ENCODE measurements at places on chromosomes 16 and 17.
A peak's percentile ranks its signal among the peaks of the same experiment; 100 is the strongest.

GRCh38 chr16:68668266-68668665 lies 23.2 kb downstream of the CDH3 start:
- peak; percentile 99 for DNase-seq

GRCh38 chr16:59880611-59881010 lies 1146.5 kb upstream of the GOT2 start:
- no peak for DNase-seq

GRCh38 chr16:15993946-15994665 lies 44.7 kb downstream of the ABCC1 start:
- DNase-seq, result no peak

- DNase-seq, result no peak
Measured at GRCh38 chr17:63399856-63400255, 46.2 kb downstream of the CYB561 start.

- DNase-seq, result no peak
Measured at GRCh38 chr17:9179602-9180001, 158.3 kb downstream of the NTN1 start.

GRCh38 chr17:81154961-81155360 lies 10.3 kb upstream of the PVALEF start:
- DNase-seq, result no peak

- no peak for DNase-seq
Measured at GRCh38 chr17:7392696-7393612, 1.4 kb downstream of the PLSCR3 start.

- DNase-seq, result no peak
Measured at GRCh38 chr17:39222866-39223834, 2.6 kb downstream of the STAC2 start.

- DNase-seq, result no peak
Measured at GRCh38 chr17:75816693-75817092, 27.5 kb downstream of the UNC13D start.

- DNase-seq, result no peak
Measured at GRCh38 chr16:85473909-85474620, 139.1 kb upstream of the GSE1 start.

DNA sequence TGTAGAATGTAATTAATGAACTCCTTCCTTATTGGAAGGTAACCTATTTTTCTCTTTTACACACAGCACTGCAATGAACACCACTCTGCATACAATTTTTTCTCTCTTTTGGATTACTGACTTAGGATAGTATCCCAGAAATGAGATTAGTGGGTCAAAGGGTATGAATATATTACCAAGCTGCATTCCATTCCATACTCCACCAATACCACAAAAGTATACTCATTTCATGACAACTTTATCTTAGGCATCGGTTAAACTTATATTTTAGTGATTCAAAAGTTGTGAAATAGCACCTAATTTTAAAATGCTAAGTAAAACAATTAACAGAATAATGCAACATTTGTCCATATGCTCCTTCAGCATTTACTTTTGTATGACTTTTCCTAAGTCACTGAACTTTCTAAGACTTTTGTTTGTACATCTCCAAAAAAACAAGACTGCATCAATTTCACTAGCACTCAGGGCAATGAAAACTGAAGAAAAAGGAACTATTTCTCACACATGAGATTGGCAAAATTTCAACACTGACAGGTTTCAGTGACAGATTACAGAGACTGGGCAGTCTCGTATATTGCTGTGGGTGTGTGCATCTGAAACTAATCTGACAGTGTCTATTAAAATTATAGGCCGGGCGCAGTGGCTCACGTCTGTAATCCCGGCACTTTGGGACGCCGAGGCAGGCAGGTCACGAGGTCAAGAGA lies 32.1 kb downstream of the HELZ start:
- peak; percentile 47 for DNase-seq

DNA sequence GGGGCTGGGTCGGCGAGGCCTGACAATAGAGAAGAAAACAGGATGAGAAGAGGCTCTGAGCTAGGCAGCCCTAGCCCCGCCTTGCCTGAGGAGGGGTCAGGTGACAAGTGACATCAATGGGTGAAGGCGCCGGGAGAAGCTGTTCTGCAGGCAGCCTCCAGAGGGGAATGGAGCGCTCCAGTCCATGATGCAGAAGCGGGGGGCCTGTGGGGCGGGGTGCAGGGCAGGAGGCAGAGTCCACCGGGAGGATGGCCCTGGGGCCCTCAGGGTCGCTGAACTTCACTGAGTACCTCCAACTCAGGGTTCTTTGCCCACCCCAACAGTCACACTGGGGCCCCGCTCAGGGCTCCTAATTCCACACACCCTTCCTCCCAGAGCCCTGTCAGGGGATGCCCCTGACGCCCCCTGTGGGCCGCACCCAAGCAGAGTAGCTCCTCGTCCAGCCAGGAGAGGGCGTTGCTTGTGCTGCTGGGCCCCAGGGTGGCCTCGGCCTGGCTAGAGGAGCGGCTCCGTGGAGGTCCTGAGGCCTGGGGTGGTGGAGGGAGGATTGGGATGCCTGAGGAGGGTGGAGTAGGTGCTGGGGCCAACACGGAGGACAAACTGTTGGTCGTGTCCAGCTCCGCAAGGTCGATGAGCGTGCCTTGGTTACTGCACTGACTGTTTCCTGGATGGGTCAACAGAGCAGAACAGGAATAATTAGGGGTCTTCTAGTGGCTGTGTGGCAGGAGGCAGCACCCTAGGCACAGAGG lies 20.8 kb downstream of the GGA3 start:
- DNase-seq, result peak; percentile 62

GRCh38 chr17:80060644-80061043 lies 24.2 kb downstream of the CCDC40 start:
- DNase-seq, result no peak

GRCh38 chr17:75652934-75653549 lies 13.9 kb downstream of the RECQL5 start:
- peak; percentile 77 for DNase-seq

- DNase-seq, result peak; percentile 68
Measured at GRCh38 chr16:72241930-72242329, 70.0 kb upstream of the PMFBP1 start.

GRCh38 chr17:76872221-76872873 lies 4.1 kb downstream of the MGAT5B start:
- DNase-seq, result peak; percentile 33

- no peak for DNase-seq
Measured at GRCh38 chr17:40153603-40154236, 13.4 kb downstream of the CASC3 start.

- DNase-seq, result no peak
Measured at GRCh38 chr17:410543-411401, 58.2 kb upstream of the RPH3AL start.

DNA sequence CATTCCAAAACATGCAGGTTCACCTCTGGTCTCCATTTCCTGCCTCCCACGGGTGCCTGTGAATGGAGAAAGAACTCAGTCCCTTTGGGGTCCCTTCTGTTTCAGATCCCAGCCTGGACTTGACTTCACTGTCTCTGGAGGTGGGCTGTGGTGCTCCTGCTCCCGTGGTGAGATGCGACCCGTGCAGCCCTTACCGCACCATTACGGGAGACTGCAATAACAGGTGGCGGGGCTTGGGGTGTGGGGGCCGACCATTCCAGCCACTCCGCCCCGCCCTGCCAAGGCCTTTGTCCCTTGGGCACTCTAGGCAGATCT lies 10.5 kb downstream of the LPO start:
- DNase-seq, result no peak

GRCh38 chr17:7688808-7689316 lies 585 bp downstream of the WRAP53 start:
- no peak for DNase-seq

DNA sequence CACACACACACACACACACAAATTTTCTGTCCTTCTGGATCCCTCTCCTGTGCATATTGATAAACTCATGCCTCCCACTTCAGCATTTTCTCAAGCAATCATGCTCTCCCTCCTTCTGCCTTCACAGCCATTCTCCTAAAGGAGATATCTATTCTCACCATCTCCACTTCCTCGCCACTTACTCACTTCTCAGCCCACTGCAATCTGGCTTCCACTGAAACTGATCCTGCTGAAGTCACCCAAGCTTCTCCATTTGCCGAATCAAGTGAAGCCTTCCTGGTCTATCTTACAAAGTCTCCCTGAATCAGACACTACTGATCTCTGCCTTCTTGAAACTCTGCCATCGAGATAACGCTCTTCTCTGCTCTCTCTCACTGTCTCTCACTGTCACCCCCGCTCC lies 54.0 kb upstream of the GNAO1 start:
- no peak for DNase-seq

- DNase-seq, result peak; percentile 40
Measured at GRCh38 chr16:31471875-31472708, at the start of gene TGFB1I1. Gene TGFB1I1, plus strand, starts transcription at chr16:31472152. Its CDS starts 37 bp downstream, at chr16:31472189.

- peak; percentile 54 for DNase-seq
Measured at GRCh38 chr16:30953511-30954124, 3.9 kb upstream of the SETD1A start.

GRCh38 chr17:27904534-27905446 lies 11.6 kb upstream of the LYRM9 start:
- DNase-seq, result no peak

GRCh38 chr16:84703681-84704080 lies 3.9 kb downstream of the USP10 start:
- DNase-seq, result no peak

DNA sequence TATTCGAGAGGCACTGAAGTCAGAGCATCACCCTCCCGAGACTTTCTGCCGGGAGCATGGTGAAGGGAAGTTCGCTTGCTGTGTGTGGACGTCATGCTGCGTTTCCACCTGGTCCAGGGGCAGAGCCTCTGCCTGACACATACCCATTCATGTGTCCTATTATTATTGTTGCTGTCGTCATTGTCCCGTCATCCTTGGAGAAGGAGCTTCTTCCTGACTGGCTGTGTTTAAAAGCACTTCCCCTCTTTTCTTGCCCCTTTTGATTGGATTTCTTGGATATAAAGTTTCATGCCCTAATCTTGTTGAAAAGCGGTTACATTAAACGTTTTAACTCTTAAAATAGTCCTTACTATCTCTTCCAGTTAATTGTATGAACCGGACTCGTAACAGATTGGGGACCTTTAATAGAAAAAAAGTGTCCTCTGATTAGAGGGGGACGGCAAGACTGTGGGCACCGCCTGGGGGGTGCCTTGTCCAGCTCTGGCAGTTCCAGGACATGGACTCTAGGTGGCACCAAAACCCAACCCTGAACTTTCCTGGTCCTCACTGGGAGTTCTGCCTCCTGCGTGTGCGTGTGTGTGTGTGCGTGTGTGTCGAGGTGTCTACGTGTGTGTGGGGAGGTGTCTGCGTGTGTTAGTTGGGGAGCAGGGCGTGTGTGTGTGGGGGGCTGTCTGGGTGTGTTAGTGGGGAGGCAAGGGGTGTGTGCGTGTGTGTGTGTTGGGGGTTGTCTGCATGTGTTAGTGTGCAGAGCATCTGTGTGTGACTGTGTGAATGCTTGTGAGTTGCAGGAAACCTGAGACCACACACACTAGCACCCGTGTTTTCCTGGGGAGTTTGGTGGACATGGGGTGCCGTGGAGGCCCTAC lies 133.3 kb upstream of the CIBAR2 start:
- DNase-seq, result peak; percentile 58

GRCh38 chr16:85586380-85587104 lies 26.6 kb upstream of the GSE1 start:
- no peak for DNase-seq

DNA sequence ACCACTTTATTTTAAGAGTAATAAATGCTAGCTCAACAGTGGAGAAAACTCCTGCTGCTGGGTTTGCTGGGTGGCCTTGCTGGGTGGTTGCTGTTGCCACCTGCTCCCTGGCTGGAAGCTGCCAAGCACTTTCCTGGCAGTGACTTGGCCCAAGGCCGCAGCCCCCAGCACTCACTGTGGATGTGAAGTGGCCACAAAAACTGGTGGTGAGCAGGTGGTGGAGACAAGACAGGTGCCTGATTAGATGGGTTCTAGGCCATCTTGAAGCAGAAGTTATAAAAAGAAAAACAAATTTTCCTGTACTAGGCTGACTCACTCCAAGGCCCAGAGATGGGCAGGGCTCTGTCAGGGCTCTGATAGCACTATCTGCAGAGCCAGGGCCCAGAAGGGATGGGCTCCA lies 224.7 kb upstream of the NLRP1 start:
- no peak for DNase-seq

GRCh38 chr16:8894736-8895334 lies 12.7 kb downstream of the LITAFD start:
- DNase-seq, result no peak

DNA sequence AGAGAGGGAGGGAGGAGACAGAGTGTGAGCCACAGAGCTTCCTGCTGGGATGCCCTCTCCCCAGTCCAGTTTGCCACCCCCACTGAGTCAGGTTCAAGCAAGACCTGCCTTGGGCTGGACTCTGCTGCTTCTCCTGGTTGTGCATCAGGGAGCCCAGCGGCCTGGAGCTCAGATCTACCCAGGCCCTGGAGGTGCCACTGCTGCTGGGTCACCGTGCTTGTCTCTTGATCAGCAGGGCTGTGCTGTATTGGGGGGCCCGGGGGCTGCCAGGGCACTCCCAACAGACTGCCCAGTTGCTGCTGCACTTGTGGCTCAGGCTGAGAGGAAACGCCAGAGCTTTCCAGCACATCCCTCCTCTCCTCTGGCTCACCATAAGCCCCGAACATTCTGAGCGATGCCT lies 8.9 kb downstream of the TLE7 start:
- DNase-seq, result no peak

DNA sequence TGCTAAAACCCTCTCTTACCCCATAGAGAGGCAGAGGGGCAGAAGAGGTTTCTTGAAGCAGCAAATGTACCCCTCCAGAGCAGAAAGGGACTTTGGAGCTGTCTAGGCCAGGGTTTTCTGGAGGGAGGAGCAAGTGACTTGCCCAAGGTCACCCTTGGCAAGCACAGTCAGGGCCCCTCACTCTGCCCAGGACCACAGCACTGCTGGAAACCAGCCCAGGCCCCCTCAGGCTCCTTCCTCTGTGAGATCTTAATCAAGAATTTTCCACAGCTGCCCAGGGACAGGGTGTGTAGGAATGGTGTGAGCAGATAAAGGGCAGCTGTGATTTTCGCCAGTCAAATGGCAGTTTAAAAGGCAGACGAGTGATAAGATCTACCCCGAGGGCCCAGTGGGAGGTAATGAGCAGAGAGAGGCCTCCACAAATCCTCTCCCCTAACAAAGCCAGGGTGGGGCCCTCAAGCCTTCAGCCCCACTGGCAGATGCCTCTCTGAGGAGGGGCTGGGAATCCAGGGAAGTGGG lies 3.9 kb upstream of the SLC12A3 start:
- no peak for DNase-seq

DNA sequence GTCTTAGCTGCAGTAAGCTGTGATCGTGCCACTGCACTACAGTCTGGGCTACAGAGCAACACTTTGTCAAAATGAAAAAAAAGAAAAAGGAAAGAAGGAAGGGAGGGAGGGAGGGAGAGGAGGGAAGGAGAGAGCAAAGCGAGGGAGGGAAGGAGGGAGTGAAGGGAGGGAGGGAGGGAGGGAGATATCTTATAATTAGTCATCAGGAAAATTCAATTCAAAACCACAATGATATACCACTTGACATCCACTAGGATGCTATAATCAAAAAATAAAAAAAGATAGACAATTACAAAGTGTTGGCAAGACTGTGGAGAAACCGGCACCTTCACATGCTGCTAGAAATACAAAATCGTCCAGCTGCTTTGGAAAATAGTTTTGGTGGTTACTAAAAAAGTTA lies 93.8 kb downstream of the CDC27 start:
- DNase-seq, result no peak

- no peak for DNase-seq
Measured at GRCh38 chr16:84881702-84882521, 62.1 kb downstream of the CRISPLD2 start.

Data from Kasumi-1 (cell line).